Progenitor cell of endocrine pancreas (in vitro differentiated cells): ENCODE measurements at places on chromosomes 1 and 21. TPM values are rescaled to one million over a fixed set of nuclear protein-coding genes. Genes with fewer than 3 reads are reported as not detected.
A peak's percentile ranks its signal among the peaks of the same experiment; 100 is the strongest.

DNA sequence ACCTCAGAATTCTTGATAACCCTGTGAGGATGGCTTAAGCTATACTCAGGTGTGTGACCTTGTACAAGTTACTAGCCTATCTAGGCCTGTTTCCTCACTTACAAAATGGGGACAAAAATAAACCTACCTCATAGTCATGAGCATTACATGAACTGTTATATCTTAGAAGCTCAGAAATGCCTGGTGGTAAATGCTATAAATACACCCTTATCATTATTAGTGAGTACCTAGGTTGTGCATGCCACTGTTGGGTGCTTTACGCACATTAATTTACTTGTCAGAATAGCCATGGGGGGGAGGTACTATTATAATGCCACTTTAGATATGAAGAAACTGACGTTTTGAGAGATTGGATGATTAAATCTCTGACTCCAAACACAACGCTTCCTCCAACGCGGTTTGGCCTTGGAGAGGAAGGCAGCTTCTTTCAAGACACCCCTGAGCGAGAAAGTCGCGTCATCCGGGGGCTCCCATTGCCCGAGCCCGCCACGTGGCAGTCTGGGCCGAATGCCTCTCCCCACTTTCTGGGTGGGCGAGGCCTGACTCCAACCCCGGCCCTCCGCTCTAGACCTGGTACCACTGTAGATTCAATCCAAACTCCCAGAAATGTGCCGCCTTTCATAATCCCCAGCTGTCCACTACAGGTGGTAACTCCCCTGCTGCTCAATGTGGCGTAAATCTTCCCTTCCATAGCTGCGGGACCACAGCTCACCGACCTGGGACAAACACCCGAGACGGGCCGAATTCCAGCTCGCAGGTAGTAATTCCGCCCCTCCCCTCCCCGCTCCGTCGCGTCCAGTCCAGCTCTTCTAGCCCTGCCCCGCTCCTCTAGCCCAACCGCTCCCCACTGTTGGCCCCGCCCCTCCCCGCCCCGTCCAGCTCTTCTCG lies 771 bp upstream of the RAD54L start:
- H3K27me3 ChIP-seq, result no peaks in the 10 kb centered on the region
- peak overlapping the region; percentile 95 for H3K4me3 ChIP-seq
- H3K27ac ChIP-seq, result peak overlapping the region; percentile 99
- DNase-seq, result no peak
- H3K4me1 ChIP-seq, result peaks cover 11% of the 10 kb centered on the region

GRCh38 chr1:2913091-2913490 lies 108.2 kb upstream of the ACTRT2 start:
- H3K36me3 ChIP-seq, result peaks cover 7% of the 10 kb centered on the region
- DNase-seq, result no peak
- no peak overlapping the region for H3K4me3 ChIP-seq

Gene ABCB10
- 21.4 and 27.9 TPM in 2 replicates for total RNA-seq

Gene IER5
- 1.7 and 2.3 TPM in 2 replicates for total RNA-seq

GRCh38 chr1:198780376-198780775 lies 141.5 kb downstream of the PTPRC start:
- no peaks in the 10 kb centered on the region for H3K27me3 ChIP-seq
- peaks cover 2% of the 10 kb centered on the region for H3K4me1 ChIP-seq
- no peaks in the 10 kb centered on the region for H3K36me3 ChIP-seq
- no peak overlapping the region for H3K27ac ChIP-seq
- no peak for DNase-seq
- no peak overlapping the region for H3K4me3 ChIP-seq

DNA sequence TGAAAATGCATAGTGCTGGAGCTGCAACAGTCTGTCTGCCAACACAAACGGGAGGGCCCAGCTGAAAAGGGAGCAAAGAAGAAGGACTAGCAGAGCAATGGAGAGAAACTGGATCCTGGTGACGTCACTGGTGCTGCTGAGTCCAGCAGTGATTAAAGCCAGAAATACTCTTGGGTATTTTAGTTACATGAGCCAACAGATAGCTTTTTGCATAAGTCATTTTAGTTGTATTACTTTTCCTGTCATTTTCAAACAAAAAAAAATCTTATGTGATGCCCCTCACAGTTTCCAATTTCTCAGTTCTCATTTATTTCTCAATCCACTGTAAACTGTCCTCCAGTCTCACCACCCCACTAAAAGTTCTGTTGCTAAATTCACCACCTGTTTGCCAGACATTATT lies 38.7 kb upstream of the NEK7 start:
- no peak for DNase-seq
- no peaks in the 10 kb centered on the region for H3K27me3 ChIP-seq
- no peaks in the 10 kb centered on the region for H3K4me1 ChIP-seq
- no peaks in the 10 kb centered on the region for H3K36me3 ChIP-seq
- H3K27ac ChIP-seq, result no peak overlapping the region

DNA sequence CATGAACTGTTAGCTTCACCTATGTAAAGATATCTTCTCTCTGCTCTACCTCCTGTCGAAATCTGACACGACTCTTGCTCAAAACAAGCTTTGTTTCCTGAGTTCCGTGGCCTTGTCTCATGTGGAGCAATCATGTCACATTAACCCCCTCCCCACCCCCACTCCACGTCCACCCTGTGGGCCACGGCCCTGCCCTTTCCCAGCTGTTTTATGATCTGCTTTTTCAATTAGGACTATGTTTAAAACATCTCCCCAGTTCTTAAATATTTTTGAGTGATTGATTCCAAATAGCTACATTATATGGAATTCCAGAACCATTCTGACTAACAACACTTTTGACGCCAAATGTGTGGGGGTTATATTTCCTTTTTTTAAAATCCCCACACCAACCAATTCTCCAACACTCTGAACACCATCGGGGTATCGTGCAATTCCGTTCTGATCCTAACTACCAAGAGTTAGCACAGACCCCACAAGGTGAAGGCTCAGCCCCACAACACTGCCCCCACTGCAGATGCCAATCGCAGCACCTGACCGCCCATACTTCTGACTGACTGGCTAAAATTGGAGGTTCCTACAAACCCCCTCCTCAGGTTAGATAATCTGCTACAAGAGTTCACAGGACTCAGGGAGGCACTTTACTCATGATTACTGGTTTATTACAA lies 12.7 kb upstream of the S100A8 start:
- no peak overlapping the region for H3K27ac ChIP-seq
- H3K4me3 ChIP-seq, result no peak overlapping the region
- H3K4me1 ChIP-seq, result no peaks in the 10 kb centered on the region
- peaks cover 33% of the 10 kb centered on the region for H3K27me3 ChIP-seq

Gene KRTAP13-2
- total RNA-seq, result not detected in 2 replicates

Gene CDC42
- total RNA-seq, result 287 and 288 TPM in 2 replicates

Gene SPATA1
- total RNA-seq, result 1.9 and 2.5 TPM in 2 replicates

GRCh38 chr21:34615487-34615814 lies 538 bp upstream of the RCAN1 start:
- H3K27ac ChIP-seq, result peak overlapping the region; percentile 71
- H3K4me3 ChIP-seq, result peak overlapping the region; percentile 75
- H3K36me3 ChIP-seq, result no peaks in the 10 kb centered on the region
- H3K4me1 ChIP-seq, result peaks cover 10% of the 10 kb centered on the region
- DNase-seq, result no peak
- peaks cover 38% of the 10 kb centered on the region for H3K27me3 ChIP-seq

GRCh38 chr1:61914823-61915482 lies 172.7 kb downstream of the PATJ start:
- H3K4me3 ChIP-seq, result no peak overlapping the region
- DNase-seq, result no peak
- peaks cover 32% of the 10 kb centered on the region for H3K36me3 ChIP-seq
- no peak overlapping the region for H3K27ac ChIP-seq
- peaks cover 7% of the 10 kb centered on the region for H3K4me1 ChIP-seq
- H3K27me3 ChIP-seq, result no peaks in the 10 kb centered on the region
